Psoas muscle (tissue), 8 donors: ENCODE measurements at places on chromosomes 2 and 18. TPM values are rescaled to one million over a fixed set of nuclear protein-coding genes. Genes with fewer than 3 reads are reported as not detected.

MYOM1 gene
- total RNA-seq: 842 TPM

LYG1 gene
- 1.0 TPM for total RNA-seq

UGT1A10 gene
- total RNA-seq: not detected

TP53I3 gene
- total RNA-seq: 1.3 TPM

MAB21L4 gene
- total RNA-seq: not detected

SP140 gene
- 0.59 TPM for total RNA-seq

CPLX4 gene
- total RNA-seq: not detected

DNA sequence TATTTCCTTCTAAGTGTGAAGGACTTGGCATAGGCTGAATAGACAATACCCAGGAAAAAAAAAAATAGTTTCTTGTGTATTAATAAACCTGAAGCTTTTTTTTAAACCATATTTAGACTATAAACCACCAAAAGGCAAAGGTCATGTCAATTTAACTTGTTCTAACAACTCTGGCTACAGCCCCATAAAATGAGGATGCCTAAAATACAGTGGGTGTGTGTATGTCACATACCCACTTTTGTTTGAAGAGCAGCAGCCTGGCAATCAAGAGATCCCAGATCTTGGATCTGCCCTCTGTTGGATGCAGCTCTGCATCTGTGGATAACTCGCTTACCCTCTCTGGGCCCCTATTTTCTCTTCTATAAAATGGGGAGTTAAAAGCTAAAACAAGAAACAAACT, 65.4 kb downstream of the SATB2 start:
- DNase-seq: no peak

- DNase-seq: no peak
These were observed 17.4 kb upstream of the GAL3ST2 start for GRCh38 chr2:241759067-241759807.

DNA sequence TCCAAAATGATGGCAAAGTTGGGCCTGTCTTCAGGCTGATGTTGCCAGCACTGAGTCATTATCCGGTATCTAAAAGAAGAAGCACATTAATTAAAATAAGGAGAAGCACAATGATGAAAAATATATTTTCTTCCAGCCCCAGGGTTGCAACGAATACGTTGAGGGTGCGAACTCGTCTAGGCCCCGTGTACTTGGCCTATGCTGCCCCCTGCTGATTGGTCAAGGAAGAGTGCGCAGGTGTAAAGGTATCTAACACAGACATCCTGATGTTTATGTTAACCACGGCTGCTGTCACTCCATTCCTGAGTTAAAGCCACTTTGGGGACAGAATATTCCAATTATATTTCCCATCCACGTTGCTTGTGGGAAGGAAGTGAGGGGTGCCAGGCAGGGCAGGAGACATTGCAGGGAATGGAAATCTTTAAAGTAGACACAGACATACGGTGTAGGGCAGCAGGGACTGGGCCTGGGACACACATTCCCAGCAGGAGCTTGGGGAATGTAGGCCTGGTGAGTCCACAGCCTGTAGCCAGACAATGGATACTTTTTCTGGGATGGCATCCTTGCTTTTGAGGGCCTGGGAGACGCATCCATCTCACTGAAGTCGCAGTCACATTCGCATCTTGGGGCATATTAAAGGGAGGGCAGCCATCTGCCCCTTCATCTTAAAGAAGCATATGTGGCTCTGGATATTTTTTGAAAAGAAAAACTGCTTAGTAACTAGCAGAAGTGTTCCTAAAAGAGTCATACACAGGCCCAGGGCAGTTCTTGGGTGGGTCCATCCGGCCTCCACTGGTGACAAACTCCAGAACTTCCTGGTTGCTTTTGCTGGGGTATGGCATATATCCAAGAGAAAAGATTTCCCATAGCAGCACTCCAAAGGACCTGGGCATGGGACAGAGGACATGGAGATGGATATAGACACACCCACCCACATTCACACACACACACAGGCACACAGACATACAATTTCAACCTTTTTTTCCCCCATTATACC, 81.9 kb downstream of the CLIP4 start:
- DNase-seq: peak; percentile 53

GRCh38 chr2:77520641-77521547, 1.3 kb downstream of the LRRTM4 start:
- DNase-seq: no peak

DNA sequence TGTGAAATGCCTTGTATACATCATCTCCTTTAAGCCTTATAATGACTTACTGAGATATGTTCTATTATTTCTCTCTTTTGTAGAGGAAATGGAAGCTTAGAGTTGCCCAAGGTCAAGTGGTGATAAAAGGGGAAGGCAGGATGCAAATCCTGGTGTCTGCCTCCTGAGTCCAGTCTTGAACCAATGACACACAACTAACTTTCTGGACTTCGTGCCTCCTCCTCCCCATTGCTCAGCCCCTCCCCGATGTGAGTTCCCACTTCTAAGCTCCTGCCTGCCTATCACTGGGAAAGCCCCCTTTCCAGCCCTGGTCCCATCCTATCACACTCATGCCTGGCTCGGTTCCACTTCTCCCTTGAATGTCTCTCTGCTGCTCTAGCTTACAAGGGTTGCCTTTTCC, 6.9 kb upstream of the CTIF start:
- no peak for DNase-seq

DNA sequence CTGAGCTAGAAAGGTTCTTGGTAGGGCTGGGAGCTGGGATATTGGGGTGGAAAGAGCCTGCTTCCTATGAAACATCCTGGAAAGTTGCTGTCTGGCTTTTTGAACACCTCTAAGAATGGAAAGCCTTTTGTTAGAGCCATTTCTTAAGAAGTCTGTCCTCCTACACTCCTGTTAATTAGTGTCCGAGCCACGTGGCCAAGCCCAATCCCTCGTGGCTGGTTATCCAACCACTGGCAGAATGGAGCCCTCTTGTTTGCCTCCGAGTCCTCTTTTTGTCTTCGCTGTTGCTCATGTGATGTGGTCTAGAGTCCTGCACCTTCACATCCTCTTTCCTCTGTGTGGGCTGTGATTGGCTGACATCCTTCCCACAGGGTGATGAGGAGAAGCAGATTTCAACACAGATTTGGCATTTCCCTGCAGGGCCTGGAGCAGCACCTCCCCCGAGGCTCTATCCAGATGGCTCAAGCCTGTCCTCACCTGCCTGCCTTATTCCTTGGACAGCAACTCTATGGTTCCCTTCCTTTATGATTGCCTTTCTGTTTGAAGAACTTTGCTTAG, 8.2 kb upstream of the TOGARAM2 start:
- no peak for DNase-seq

GRCh38 chr2:217934321-217935131, 68.3 kb downstream of the TNS1 start:
- DNase-seq: peak; percentile 91

DNA sequence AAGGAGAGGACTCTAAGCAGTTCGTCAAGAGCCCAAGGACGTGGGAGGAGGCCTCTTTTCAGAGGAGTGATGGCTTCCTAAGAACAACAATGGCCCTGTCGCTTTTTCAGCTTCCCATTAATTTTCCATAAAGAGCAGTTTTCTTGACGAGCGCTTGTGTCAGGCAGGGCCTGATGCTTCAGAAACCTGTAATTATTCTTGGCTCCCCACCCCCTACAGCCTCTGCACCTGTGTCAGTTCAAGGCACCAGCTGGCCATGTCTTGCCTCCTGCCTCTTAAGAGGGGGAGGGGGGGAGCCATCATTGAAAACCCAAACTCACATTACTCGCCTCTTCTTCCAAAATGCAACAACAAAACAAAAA, 32.3 kb downstream of the KLF7 start:
- no peak for DNase-seq

DNA sequence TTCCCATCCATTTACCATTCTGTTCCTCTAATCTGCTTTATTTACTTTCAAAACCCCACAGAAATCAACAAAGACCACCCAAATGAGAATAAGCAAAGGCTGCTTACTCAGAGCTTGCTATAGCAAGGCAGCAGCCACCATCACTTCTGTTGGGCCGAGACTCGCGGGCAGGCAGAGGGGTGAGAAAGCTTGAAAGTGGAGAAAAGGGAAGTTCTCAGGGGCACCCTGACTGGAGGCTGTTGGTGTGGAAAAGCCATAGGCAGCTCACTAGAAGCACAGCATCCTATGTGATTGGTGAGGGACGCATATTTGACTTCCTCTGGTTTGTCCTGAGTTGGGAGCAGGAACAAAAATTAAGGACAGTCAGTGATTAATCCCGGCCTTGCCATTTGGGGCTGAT, 269.7 kb upstream of the THSD7B start:
- DNase-seq: no peak

- no peak for DNase-seq
These were observed 10.5 kb downstream of the CCDC93 start for GRCh38 chr2:118003396-118003824.

DNA sequence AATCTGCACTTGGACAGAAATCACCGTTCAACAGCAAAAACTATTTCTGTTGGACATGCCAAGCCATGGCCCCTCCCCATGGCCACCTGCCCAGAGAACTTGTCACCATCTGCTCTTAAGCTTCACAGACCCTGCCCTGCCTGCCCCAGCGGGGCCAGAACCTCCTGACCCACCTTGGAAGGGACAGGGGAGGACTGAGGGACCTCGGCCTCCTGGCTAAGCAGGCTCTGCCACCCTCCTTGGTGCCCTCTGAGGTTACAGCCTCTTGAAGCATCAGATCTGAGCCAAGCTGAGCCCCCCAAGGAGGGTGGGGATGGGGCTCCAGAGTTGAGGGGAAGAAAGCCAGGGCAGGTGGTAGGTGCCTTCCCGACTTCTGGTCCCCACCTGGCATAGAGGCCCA, 6.5 kb downstream of the TEX261 start:
- no peak for DNase-seq

DNA sequence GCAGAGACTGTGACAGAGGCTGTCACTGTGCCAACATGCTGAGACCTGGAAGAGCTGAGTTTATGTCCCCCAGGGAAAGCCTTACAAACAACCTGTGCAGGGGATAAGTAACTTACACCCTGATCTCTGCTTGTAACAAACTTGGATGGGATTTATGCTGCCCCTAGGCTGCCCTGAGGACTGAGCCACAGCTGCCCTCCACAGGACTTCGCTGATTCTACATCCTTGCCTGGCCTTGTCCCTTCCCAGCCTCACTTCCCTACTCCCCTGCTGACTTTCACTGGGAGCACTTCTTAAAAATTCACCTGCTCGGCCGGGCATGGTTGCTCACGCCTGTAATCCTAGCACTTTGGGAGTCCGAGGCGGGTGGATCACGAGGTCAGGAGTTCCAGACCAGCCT, 45.9 kb upstream of the ASAP2 start:
- no peak for DNase-seq

DNA sequence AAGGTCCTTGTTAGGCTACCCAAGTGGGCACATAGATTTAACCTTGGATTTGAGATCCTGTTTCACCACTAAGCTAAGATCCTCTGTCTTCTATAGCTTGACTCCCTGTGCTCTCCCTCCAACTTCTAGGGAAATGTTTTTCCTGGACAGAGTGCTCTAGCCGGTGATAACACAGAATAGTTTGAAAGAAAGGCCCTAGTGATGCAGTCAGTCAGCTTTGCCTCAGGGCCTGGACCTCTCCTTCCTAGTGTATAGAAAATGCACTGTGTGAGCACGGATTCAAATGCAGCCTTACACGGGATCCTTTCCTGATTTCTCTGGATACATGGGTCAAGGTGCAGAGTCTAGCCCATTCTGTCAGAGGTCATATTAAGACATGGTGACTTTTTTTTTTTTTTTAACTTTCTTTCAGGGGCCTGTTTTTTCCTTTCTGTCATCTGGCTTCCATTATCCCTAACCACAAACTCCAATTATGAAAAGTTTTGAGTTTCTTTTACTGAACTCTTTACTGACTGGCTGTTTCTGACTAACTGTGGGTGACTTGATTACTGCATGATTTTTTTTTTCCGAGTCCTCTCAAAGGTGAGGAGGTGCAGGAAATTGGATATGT, 122.6 kb downstream of the LRP1B start:
- no peak for DNase-seq

GRCh38 chr2:145068509-145068908, 548.6 kb upstream of the ZEB2 start:
- DNase-seq: no peak

- DNase-seq: no peak
These were observed 53.5 kb downstream of the ATP8B1 start for GRCh38 chr18:57749604-57749970.

DNA sequence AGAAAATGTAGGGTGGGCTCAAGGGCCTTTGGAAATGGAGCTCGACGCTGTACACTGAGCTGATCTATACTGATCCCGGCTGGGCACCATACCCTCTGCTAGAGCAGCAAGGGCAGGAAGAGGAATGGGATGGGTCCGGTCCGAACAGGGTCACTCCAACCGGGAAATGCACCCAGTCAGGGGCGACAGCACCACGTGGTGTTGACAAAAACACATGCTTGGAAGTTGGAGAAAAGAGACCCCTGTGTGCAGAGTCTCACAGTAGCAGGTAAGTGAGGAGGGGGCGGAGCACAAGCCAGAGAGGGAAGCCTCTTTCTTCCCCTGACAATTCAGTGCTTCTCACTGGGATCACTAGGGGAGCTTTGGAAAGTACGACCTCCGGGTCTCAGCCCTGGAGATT, 84.1 kb upstream of the ASB18 start:
- no peak for DNase-seq

GRCh38 chr18:23498877-23499276, 4.4 kb upstream of the RMC1 start:
- peak; percentile 54 for DNase-seq

DNA sequence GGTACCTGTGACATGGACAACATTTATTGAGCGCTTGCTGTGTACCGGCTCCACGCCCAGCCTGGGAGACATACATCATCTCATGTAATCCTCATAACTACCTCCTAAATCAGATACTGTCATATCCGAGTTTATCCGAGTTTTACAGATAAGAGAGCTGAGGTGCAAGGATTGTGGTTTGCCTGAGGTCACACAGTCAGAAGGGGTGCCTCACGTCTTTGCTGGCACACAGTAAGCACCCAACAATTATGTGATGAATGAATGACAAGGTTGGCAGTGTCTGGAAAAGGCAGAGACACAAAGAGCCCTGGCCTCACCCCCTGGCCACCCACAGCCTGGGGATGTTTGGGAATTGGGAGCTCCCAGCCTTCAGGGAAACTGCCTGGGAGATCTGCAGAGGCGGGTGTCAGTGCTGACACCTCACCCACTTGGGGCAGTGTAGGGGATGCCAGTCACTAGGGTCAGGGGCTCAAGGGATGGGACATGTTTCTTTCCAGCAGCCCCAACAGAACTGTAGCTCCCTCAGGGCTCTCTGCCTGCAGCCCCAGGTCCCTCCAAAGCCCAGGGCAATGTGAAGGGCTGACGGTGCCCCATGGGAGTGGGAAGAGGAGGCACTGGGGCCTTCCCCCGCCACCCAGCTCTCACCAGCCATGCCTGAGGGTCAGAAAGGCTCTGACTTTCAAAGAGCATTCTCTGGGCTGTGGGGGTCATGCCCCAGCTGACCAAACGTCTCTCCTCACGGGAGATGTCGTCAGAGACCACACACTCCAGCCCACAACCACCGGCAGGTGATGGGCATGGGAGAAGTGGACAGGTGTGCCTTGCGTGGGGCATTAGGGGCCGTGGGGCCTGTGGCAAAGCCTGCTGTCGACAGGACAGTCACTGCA, 157.5 kb downstream of the ZFP36L2 start:
- no peak for DNase-seq
